ENCODE measurements at places on chromosomes 3 and 15.

DNA sequence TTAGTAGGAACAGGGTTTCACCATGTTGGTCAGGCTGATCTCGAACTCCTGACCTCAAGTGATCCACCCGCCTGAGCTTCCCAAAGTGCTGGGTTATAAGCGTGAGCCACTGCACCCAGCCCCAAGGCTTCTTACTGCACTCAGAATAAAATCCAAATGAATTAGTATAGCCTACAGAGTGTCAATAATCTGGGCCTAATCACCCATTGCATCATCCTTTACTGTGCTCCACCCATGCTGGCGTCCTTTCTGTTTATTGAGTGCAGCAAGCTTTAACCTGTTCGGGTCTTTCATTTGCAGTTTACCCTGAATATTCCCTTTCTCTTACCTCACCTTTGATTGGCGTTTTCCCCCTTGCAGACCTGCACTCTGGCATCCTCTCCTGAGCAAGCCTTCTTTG lies 77.7 kb downstream of the CEP63 start:
- DNase-seq: no peak

DNA sequence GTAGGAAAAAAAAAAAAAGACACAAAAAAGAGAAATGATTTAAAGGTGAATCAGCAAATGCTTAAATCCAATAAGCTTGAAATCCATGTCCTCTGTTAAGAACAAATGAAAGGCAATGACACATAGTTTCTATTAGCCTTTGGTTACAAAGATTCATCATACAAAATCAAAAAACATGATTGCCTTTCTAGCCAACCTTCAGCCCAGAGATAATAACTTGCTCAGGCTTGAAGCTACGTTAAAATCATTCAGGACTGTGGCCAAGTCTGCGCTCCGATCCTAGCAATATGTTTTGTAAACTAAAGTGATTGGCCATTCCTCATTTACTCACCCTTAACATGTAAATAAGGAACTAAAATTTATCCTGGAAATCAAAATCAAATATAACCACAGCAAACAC lies 556.7 kb downstream of the FGF12 start:
- DNase-seq: no peak

DNA sequence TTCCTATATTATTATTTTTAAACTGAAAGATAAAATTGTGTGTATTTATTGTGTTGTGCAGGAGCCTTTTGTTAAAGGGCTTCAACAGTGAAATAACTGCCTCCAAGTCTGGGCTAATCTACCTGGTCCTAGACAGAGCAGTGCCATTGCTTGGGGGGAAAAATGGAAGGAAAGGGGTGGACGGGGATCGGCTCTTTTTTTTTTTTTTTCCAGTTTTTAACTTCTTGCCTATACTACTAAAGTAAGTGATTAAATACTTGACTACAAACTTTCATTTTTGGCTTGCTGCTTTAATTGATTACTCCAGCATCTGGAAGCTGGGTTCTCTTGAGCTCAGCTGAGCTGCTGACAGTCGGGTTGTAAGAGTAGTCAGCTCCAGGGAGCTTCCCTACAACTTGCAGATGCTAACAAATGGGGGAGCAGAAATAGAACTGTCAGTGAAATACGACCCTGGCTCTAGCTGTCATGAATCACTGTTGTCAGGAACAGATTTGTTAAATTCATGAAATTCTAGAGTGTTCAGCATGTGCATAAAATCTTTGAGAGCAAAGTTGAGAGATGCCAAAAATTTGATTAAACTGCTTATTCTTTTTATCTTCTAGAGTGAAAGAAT lies 276.7 kb downstream of the ROBO1 start:
- DNase-seq: no peak

DNA sequence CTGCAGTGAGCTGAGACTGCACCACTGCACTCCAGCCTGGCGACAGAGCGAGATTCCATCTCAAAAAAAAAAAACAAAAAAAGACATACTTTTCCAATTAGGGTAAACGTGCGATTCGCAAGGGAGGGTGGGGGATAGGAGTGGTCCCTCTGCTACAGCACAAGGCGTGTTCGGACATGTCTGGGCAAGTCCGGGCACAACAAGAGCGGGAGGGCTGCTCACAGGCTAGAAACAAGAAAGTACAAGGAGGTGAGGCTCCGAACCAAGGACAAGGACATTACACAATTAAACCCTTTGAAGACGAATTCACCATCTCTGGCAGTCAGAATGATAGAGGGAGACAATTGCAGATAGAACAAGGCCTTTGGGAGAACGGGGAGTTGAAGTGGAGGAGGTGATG lies 32.2 kb upstream of the BCL2A1 start:
- DNase-seq: no peak

DNA sequence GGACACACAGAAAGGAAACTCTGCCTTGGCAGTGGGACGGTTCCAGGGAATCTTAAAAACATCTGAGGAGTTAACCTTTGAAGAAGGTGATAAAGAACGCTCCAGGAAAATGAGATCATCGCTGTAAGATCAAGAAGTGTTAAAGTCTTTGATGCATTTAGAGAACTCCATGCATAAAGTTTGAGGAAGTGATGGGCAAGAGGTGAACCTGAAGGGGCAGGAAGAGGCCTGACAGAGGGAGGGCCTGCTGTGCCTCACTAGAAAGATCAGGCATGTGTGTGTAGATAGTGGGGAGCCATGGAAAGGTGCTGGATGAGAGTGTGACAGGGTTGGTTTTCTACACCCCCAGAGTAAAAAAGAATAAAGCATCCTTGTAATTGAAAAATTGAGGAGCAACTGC lies 889.2 kb downstream of the MCTP2 start:
- no peak for DNase-seq

GRCh38 chr3:45100981-45101407 lies 45.2 kb downstream of the CDCP1 start:
- no peak for DNase-seq

DNA sequence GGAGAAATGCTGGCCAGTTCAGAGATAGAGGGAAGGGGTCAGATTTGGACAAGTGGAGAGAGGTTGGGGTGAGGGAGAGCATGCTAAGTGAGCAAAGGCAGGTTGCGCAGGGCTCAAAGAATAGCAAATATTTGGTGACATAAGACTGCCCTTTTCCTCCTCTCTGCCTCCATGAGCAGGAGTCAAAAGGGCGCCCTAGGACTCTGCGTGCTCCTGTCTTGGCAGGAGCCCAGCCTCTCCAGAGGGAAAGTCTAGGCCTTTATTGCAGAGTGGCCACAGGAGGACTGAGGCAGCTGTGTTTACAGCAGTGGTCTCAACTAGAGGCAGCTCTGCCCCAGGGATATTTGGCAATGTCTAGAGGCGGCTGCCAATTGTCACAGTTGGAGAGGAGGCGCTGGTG lies 165.6 kb downstream of the FAM43A start:
- DNase-seq: no peak

GRCh38 chr15:40091861-40092255 lies 16.8 kb downstream of the BMF start:
- DNase-seq: no peak

GRCh38 chr3:82100378-82100777 lies 338.9 kb upstream of the GBE1 start:
- DNase-seq: no peak

GRCh38 chr3:188796122-188796631 lies 375.6 kb upstream of the TPRG1 start:
- no peak for DNase-seq

DNA sequence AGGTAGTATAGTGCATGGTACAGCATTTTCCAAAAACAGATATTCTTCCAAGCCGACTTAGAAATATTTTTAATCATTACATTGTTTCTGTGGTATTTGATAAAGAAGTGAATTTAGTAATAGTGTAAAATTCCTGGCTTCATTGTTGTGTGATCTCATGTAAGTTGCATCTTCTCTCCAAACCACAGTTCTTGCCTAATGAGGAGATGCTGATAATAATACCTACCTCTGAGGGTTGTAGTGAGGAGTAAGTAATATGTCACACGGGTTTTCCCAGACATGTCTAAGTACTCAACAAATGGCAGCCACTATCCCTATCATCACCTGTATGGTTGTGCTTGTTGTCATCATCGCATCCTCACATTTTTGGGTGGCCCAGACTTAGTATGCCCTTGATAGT lies 167.3 kb downstream of the SLCO3A1 start:
- DNase-seq: no peak

All from cortex of kidney (tissue), 1 donor.